ENCODE measurements at places on chromosomes 2 and 18.
A peak's percentile ranks its signal among the peaks of the same experiment; 100 is the strongest.

- no peak for DNase-seq
These were observed 1.2 kb downstream of the REV1 start for GRCh38 chr2:99488539-99489062.

DNA sequence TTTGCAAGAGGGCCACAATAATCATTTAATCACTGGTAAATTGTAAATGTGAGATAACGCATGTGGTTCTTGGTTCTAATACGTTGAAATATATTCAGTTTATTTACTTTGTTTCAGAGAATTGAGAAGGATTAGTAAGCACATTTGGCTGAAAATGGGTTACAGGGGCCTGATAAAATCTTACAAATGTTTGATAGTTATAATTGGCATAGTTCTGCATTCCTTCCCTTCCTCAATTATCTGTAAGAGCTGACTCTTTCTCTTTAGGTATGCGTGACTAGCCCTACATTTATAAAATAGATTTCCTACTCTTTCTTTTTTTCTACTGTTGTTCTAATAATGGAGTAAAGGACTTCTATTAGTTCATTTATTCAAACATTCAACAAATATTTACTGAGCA lies 685.2 kb downstream of the NUP35 start:
- DNase-seq = no peak

GRCh38 chr2:47401789-47402554 lies 984 bp upstream of the MSH2 start:
- no peak for DNase-seq

DNA sequence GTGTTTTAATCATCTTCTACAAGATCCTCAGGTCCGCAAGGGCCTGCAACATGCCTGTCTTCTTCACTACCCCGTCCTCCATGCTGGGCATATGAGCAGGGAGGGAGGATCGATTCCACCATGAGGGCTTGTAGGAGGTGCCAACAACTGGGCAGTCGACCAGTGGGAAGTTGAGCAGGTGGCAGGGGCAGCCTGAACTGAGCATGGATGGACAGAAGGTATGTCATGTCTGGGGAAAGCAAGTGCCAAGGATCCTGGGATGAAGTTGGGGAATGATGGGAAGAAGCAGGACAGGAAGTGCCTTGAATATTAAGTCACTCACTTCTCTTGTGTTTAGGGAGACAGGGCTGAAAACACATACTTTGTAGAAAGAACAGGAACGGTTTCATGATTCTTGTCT lies 44.7 kb downstream of the CTIF start:
- no peak for DNase-seq

GRCh38 chr2:55164534-55165480 lies 67.3 kb downstream of the CLHC1 start:
- DNase-seq = no peak

DNA sequence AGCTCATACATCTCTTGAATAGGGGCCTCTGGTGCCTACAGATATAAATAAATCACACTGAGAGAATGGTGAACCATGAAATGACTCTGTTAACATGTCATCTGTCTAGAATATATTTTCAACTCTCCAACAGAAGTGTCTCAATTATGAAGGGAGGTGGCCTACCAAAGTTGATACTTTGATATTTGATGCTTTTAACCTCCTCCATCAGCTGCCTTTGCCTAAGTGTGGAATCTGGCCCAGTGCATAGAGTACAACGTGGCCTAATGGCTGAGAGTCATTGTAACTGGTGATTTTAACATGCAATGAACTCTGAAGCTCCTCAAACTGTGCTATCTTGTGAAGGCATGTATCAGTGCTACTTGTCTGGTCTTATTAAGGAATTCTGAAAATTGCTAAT lies 93.4 kb downstream of the MYO3B start:
- DNase-seq = no peak

- DNase-seq = no peak
These were observed 665.4 kb downstream of the BCL11A start for GRCh38 chr2:59888015-59888414.

- DNase-seq = peak; percentile 47
These were observed 4.6 kb upstream of the ARID5A start for GRCh38 chr2:96531872-96532505.

DNA sequence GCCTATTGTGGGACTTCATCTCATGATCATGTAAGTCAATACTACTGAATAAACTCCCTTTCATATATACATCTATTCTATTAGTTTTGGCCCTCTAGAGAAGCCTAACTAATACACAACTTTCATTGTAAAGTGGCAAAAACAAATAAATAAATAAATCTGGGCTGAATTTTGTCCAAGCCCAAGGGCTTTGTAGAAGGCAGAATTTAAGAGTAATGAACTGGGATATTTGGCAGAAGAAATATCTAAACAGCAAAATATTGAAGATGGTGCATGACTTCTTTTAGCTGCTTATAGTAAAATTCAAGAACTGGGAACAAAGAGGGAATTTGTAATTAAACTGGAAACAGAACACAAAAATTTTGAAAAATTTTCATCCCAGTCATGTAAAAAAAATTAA lies 246.7 kb upstream of the GULP1 start:
- DNase-seq = no peak

DNA sequence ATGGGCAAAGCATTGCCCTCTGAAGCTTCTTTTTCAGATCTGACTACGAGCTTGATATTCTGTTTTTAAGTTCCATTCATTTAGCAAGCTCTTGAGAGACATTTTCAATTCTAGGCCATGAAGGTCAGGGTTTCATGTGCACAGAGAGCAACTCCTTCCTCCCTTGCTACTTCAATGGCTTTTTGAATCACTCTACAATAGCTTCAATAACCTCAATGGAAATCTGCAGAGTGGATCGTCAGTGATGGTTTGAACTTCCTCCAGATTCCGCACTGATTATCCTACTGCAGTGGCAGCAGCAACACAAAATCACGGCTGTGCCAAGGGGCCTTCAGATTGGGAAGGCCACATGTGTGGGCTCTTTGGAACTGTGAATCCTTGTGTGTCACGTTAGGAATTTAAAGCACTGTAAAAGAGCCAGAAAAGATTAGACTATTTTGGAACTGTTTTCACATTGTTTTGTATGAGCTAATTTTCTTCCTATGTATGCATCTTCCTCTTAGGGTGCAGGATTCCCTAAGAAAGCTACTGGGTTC lies 88.4 kb upstream of the MGAT4A start:
- no peak for DNase-seq

- DNase-seq = no peak
These were observed 159.6 kb upstream of the SMAD2 start for GRCh38 chr18:48090021-48090420.

DNA sequence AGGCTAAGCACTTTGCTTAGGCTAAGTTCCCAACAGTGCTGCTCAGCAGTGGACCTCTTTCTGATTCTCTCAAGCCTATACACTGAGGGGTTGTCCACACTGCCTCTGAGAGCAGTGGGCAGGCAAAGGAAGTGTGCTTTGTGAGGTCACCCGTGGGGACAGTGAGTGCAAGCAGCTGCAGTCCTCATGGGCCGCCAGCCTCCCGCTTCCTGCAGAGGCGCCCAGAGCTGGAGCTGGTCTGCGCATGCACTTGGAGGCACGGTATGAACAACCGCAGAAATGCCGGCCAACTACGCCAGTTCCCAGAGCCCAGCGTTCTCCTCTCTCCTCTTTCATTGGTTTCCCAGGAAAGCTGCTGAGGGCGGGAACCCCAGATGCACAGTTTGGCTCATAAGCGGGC lies 149.5 kb upstream of the DLX2 start:
- DNase-seq = no peak

GRCh38 chr2:220695397-220696279 lies 876.5 kb downstream of the EPHA4 start:
- DNase-seq = no peak

GRCh38 chr18:48928787-48929186 lies 22.0 kb downstream of the SMAD7 start:
- peak; percentile 87 for DNase-seq

DNA sequence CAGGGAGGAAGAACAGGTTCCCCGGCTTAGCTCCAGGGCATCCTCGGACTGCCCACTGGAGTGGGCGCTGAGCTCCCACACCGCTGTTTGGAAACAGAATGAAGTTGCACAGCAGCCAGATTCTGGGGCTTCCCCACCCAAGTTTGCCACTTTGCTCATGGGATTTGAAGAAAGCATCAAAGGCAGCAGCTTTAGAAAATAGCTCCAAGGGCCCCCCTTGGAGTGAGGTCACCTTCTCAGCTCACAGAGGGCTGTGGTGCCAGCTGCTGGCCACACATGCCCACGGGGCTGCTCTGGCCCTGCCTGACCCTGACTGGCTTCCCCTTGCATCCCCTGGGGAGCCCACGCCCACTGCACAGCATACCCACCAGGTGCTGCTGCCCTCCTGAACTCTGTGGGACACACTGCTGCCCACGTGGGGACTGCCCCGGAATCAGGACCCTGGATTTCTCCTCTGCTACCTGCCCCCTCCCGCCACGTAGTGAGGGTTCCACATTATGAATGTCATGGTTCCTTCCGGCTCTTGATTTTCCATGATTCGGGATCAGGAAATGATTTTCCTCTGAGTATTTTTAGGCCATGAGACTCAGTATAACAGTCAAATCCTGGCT lies 70.3 kb downstream of the TGOLN2 start:
- no peak for DNase-seq

DNA sequence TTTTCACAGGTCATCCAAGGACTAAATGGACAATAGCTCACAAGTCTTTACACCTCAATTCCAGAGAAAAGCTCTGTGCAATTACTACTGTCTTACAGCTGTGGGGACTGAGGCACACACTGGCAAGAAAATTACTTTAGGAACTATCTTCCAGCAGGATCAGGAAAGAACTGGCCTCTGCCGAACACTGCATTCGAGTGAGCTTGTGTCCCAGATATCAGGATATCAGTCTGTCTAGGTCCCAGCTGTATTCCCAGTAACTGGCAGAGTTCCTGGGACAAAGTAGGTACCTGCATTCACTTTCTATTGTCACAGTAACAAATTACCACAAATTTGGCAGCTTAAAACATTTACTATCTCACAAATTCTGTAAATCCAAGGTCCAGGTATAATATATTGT lies 183.7 kb downstream of the IRS1 start:
- DNase-seq = no peak

- DNase-seq = no peak
These were observed 86.6 kb downstream of the SOWAHC start for GRCh38 chr2:109700680-109701274.

GRCh38 chr2:84970210-84970867 lies 622 bp upstream of the KCMF1 start:
- no peak for DNase-seq

GRCh38 chr2:121976926-121977325 lies 221.5 kb downstream of the TSN start:
- no peak for DNase-seq

DNA sequence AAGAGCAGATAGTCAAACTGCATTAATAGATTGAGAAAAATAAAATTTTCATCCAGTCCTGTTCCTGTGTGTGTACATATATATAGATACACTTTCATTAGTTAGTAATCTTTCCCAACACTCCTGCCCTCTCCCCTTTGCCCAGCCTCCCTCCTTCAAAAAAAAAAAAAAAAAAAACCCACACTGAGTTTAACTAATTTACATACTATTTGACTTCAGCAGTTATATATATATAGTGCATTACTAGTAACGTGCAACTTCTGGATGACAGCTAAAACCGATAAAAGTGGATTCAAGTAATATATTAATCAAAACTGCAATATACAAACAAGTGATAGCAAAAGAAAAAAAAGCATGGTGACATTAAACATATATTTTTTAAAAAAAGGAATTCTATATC lies 1.4 kb downstream of the FIGN start:
- DNase-seq = no peak

- no peak for DNase-seq
These were observed 1.3 kb downstream of the SFTPB start for GRCh38 chr2:85666435-85667316.

DNA sequence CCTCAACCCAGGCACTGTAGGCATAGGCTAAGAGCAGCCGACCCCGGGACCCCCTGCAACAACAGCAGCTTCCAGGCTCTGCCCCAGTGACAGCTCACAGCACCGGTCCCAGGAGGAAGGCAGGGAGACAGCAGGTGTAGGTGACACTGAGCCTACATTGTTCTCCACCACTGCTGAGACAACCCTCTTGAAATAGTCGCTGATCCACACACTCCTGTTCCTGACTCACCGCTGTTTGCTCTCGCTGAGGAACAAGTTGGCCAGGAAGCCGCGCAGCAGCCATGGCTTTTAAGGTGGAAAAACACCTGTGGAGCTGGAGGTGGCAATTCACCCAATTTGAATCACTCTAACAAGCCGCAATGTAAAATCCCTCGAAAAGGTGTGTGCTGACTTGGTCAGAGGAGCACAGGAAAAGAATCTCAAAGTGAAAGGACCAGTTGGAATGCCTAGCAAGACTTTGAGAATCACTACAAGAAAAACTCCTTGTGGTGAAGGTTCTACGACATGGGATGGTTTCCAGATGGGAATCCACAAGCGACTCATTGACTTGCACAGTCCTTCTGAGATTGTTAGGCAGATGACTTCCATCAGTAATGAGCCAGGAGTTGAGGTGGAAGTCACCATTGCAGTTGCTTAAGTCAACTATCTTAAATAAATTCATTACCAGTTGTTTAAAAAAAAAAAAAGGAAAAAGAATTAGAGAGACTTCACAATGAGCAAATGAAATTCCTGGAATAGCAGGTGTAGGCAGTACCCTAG lies 167.5 kb downstream of the ARL4C start:
- DNase-seq = no peak

DNA sequence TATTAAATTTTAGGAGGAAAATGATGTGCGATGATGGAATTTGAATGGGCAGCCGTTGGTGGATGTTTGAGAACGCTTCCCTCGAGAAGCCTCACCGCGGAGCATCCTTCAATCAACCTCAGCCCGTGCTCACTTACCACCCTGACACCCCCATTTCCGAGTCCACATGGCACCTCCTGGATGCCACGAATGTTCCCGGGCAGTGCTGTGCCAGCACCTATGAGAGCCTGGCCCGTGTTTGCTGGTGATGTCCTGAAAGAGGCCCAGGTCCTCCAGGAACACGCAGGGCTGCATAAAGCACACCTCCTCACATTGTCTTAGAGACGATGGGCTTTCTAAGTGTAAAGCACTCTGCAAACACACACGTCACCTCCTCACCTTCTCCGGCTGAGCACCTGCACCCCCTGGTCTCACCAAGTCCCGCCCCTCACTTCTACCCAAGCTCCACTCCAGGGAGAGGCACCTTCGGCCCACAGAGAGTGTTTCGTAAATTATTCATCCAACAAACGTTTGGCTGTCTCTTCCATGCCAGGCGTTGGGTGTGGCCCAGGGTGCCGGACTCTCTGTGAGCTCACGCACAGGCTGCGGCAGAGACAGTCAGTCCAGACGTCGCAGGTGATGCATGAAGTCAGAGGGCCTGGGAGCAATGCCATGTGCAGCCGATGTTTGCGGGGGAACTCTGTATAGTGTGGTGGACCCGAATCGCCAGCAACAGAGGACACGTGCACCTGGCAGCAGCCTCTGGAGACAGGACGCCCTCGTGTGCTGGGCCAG lies 150.0 kb downstream of the TPO start:
- no peak for DNase-seq
